Activated T-cell treated with anti-CD3 and anti-CD28 coated beads, Interleukin-2, amount 50 U/mL, for 72 hours (primary cell): ENCODE measurements at places on chromosomes 7 and 10.
A peak's percentile ranks its signal among the peaks of the same experiment; 100 is the strongest.

GRCh38 chr10:12465385-12466136, 116.2 kb downstream of the CAMK1D start:
- no peak for DNase-seq

DNA sequence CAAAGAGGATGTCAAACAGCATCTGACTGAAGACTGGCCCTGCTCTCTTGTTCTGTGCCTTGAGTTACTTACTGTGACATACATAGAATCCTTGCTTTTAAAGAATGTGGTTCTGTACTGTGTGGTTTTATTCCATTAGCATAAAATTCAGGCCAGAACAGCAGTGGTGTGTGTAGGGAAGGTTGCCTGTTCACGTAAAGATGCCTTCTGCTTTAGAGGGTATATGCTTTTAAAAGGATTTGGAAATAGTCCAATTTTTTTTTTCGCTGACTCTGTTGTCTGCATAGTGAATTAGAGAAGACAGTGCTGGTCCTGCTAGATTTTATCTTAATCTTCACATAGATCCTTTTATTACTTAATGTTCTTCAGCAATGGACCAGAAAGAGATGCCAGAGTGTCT, 470.8 kb upstream of the SEMA3A start:
- no peak for DNase-seq

GRCh38 chr10:66627156-66627555, 298.7 kb upstream of the LRRTM3 start:
- DNase-seq: no peak

GRCh38 chr7:140670343-140670935, 2.3 kb upstream of the ADCK2 start:
- no peak for DNase-seq

GRCh38 chr10:46547541-46548497, 8.6 kb downstream of the GPRIN2 start:
- DNase-seq: no peak

GRCh38 chr7:123624527-123625183, 23.0 kb downstream of the ASB15 start:
- peak; percentile 66 for DNase-seq

GRCh38 chr7:96299496-96299895, 22.4 kb downstream of the SLC25A13 start:
- no peak for DNase-seq

DNA sequence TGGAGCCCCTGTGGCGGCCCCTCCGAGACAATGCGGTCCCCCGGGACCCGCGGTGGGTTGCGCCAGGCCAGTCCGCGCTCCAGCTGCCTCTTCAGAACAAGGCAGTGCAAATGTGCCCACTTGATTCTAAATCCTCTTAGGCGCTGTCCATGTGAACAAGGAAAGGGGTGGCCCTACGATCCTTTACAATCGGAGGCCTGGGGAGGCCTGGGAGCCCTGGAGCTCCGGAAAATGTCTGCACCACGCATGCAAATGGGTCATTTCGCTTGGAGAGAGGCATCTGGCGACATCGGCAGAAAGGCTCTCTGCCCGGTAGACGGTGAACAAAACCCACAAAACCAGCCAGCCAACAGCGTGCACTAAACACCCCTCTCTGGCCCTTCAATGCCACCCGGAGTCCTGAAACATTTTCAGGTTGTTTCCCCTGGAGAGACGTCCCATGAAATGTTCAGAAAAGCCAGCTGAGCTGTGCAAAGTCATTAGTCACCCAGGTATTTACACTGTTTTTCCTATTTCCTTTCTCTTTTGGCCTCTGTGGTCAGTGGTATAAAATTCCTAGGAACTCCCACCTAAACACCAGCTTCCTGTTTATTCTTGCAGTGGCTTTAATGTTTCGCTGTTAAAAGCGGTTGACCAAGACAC, 102.8 kb upstream of the ZNF438 start:
- peak; percentile 26 for DNase-seq

DNA sequence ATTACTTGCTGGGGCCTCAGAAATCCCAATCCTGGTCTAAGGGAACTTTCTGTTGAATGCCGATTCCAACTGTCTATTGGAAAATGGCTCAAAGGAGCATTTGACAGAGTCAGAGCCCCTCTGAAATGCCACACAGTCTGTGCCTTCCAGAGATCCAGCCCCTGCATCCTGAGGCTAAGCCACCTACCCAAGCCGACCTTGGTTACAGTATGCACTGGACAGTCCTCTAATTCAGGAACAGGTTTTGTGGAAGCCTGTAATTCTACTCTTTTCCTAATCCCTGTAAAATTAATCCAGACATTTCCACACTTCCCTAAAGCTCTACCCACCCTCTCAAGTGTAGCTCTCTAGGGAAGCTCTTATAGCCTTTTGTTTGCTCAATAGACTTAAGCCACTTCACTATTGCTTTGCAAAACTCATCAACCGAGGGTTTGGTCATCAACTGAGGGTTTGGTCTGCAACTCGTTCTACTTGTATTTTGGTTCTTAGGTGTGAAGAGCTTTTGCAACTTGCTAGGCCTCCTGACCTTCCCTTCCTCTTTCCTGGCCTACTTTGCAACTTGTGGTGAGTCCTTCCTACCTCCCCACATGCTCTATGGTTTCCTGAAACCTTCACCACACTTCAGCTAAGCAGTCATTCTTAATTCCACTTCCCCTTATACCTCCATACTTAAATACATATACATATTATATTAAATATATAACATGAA, 364.8 kb downstream of the SFMBT2 start:
- DNase-seq: no peak

DNA sequence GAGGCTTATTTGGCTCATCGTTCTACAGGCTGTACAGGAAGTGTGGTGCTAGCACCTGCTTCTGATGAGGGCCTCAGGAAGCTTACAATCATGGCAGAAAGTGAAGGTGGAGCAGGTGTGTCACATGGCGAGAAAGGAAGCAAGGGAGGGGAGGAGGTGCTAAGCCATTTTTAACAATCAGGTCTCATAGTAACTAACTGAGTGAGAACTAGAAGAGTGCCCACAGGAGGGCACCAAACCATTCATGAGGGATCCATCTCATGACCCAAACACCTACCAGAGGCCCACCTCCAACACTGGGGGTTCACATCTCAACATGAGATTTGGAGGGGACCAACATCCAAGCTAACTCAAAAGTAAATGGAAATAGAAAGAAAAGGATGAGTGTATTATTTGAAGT, 78.1 kb downstream of the CXCL12 start:
- no peak for DNase-seq
